ENCODE measurements at places on chromosomes 12 and 14. TPM values are rescaled to one million over a fixed set of nuclear protein-coding genes. Genes with fewer than 3 reads are reported as not detected.

GRCh38 chr12:99387661-99388060, 259.9 kb upstream of the GARIN6 start:
- no peak overlapping the region for H3K27ac ChIP-seq
- no peaks in the 10 kb centered on the region for H3K36me3 ChIP-seq
- no peaks in the 10 kb centered on the region for H3K4me1 ChIP-seq
- H3K4me3 ChIP-seq: no peak overlapping the region

DNA sequence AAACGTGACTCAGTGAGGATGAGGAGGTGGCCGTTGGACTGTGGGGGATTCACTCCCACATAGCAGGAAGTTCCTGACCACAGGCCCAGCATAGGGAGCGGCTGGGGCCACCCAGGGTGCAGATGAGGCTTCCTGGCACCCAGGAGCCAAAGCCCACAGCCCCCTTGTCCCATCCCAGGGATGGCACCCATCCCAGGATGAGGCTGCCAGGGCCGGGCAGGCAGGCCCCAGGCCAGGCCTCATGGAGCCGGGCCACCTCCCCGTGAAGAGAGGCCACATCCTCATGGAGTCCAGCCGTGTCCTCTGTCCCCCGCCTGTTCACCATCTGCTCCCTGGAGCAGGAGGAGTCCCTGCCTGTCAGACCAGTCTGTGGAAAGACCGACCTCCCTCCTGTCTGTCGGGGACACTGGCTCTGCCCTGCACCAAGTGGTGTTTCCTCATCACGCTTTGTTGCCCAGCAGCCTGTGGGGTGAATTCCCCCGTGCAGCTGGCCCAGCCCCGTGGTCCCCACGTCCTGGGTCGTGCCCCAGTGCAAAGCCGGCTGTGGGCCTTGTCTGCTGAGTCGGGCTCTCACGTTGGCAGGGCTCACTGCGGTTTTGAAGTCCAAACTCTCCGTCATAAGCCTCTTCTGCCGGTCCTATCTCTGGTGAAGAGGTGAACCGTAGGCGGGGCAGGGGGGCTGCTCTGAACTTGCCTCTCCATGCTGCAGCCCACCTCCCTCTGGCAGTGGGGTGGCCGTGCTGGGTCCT, 24.5 kb downstream of the MMP17 start:
- H3K4me3 ChIP-seq: no peak overlapping the region
- DNase-seq: no peak
- H3K27ac ChIP-seq: no peak overlapping the region
- H3K27me3 ChIP-seq: peaks cover 4% of the 10 kb centered on the region
- no peaks in the 10 kb centered on the region for H3K4me1 ChIP-seq

GRCh38 chr14:74155287-74155686, 70.5 kb downstream of the LIN52 start:
- DNase-seq: no peak
- H3K36me3 ChIP-seq: peaks cover 2% of the 10 kb centered on the region
- no peaks in the 10 kb centered on the region for H3K4me1 ChIP-seq
- H3K4me3 ChIP-seq: no peak overlapping the region
- no peaks in the 10 kb centered on the region for H3K27me3 ChIP-seq
- H3K27ac ChIP-seq: no peak overlapping the region

DNA sequence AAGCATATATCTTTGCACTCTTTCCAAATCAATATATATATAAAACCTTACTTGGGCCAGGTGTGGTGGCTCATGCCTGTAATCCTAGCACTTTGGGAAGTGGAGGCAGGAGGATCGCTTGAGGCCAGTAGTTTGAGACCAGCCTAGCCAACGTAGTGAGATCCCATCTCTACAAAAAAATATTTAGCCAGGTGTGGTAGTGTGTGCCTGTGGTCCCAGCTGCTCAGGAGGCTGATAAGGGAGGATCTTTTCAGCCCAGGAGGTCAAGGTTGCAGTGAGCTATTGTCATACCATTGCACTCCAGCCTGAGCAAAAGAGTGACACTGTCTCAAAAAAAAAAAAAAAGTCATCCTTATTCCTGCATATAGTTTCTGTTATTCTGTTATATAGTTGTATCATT, 14.4 kb downstream of the OS9 start:
- no peak overlapping the region for H3K27ac ChIP-seq
- no peak for DNase-seq
- peaks cover 56% of the 10 kb centered on the region for H3K36me3 ChIP-seq
- peaks cover 8% of the 10 kb centered on the region for H3K4me1 ChIP-seq
- no peaks in the 10 kb centered on the region for H3K27me3 ChIP-seq

- H3K4me1 ChIP-seq: peaks cover 13% of the 10 kb centered on the region
- H3K27me3 ChIP-seq: no peaks in the 10 kb centered on the region
- no peak for DNase-seq
- no peak overlapping the region for H3K4me3 ChIP-seq
- no peaks in the 10 kb centered on the region for H3K36me3 ChIP-seq
Observed at GRCh38 chr14:100554696-100555320, 32.4 kb downstream of the BEGAIN start.

- no peaks in the 10 kb centered on the region for H3K36me3 ChIP-seq
- H3K4me3 ChIP-seq: no peak overlapping the region
- no peak for DNase-seq
- H3K27me3 ChIP-seq: peaks cover 20% of the 10 kb centered on the region
- H3K4me1 ChIP-seq: no peaks in the 10 kb centered on the region
Observed at GRCh38 chr14:23910101-23910875, 43.3 kb upstream of the DHRS4 start.

HCAR1 gene
- total RNA-seq: 0.30 TPM

- no peak overlapping the region for H3K27ac ChIP-seq
- no peak overlapping the region for H3K4me3 ChIP-seq
- H3K36me3 ChIP-seq: no peaks in the 10 kb centered on the region
- DNase-seq: no peak
- H3K4me1 ChIP-seq: peaks cover 13% of the 10 kb centered on the region
- peaks cover 15% of the 10 kb centered on the region for H3K27me3 ChIP-seq
Observed at GRCh38 chr12:123928274-123928865, 44.3 kb downstream of the CCDC92 start.

- H3K36me3 ChIP-seq: no peaks in the 10 kb centered on the region
- DNase-seq: peak; percentile 13
- peaks cover 85% of the 10 kb centered on the region for H3K27me3 ChIP-seq
- H3K27ac ChIP-seq: no peak overlapping the region
- no peak overlapping the region for H3K4me3 ChIP-seq
- H3K4me1 ChIP-seq: peaks cover 12% of the 10 kb centered on the region
Observed at GRCh38 chr12:57628280-57629191, 4.5 kb downstream of the B4GALNT1 start.

- no peak for DNase-seq
- H3K36me3 ChIP-seq: no peaks in the 10 kb centered on the region
- no peak overlapping the region for H3K27ac ChIP-seq
- no peak overlapping the region for H3K4me3 ChIP-seq
- peaks cover 3% of the 10 kb centered on the region for H3K4me1 ChIP-seq
Observed at GRCh38 chr14:23514644-23514957, 37.0 kb downstream of the ZFHX2 start.

KLRF1 gene
- 0.48 TPM for total RNA-seq

DNA sequence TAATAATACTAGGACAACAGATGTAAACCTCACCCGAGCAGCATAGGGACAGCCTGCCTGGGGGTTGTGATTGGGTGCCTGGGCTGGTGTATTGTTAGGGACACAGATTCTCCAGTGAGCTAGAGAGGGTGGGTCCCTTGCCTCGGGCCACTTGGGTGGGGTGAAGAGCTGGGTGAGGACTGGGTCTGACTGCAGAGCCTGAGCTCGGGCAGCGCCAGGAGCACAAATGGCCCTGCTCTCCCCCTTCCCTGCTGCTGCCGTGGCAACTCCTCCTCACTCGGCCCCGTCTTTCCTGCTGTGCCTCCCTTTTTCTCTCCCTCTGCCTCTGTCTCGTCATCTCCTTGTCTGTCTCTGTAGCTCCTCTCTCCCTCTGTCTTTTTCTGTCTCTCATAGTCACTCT, 115.4 kb downstream of the GLT1D1 start:
- H3K27me3 ChIP-seq: peaks cover 3% of the 10 kb centered on the region
- DNase-seq: no peak
- H3K27ac ChIP-seq: no peak overlapping the region
- no peaks in the 10 kb centered on the region for H3K36me3 ChIP-seq

GRCh38 chr12:55001198-55001868, 16.8 kb upstream of the TESPA1 start:
- no peak for DNase-seq
- no peaks in the 10 kb centered on the region for H3K36me3 ChIP-seq
- no peak overlapping the region for H3K27ac ChIP-seq
- H3K4me1 ChIP-seq: peaks cover 4% of the 10 kb centered on the region
- no peak overlapping the region for H3K4me3 ChIP-seq
- H3K27me3 ChIP-seq: no peaks in the 10 kb centered on the region

C12orf50 gene
- total RNA-seq: not detected

DNA sequence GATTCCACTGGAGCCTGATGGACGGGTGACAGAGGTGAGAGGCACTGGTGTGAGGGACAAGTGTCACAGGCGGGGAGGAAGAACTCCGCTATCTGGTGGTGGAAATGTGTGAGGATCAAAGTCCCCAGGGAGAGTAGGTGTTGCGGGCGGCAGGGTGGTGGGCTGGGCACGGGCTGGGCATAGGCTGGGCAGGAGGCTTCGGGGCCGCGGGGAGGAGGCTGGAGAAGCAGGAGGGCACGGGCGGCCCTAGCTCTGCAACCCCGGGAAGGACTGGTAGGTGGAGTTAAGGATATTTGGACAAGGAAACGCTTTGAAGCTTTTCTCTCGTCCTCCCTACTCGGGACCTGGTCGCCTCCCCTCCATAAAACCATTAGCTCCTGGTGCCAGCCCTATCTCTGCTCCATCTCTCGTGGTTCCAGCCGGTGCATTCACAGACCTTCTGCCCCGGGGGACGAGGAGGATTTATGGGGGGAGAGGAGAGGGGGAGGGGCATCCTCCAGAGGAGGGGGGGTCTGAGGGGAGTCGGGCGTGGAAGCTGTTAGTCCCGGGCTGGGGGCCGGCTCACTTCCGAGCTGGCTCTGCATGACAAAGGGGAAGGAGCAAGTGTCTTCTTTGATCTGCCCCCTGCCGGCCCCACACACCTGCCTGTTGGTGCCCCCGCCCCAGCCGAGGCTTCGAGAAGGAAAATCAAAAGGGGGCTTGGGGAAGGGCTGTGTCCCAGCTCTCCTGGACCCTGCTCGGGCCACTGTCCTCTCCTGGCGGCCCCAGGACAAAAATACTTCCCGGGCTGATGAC, 504 bp downstream of the WNT5B start:
- H3K4me3 ChIP-seq: no peak overlapping the region
- no peaks in the 10 kb centered on the region for H3K36me3 ChIP-seq
- peaks cover 15% of the 10 kb centered on the region for H3K4me1 ChIP-seq
- no peak for DNase-seq
- H3K27me3 ChIP-seq: peaks cover 78% of the 10 kb centered on the region

PTCSC3 gene
- total RNA-seq: not detected

DNA sequence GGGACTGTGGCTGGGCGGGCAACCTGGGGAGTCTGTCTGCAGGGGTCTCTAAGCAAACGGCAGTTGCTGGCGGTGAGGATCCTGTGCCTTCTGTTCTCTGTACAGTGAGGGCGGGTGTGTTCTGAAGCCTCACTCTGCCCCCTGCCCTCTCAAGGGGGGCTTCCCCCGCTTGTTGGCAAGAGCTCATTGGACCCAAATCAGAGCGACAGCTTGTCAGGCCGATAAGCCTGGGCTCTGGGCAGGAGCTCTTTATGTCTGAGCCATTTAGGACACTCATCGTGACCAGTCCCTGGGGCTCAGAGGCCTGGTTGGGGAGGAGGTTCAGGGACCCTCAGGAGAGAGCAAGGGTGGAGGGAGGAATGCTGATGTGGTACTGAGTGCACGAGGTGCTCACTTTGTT, 136.0 kb downstream of the TSPAN9 start:
- H3K4me1 ChIP-seq: no peaks in the 10 kb centered on the region
- no peak for DNase-seq
- no peak overlapping the region for H3K27ac ChIP-seq
- no peaks in the 10 kb centered on the region for H3K27me3 ChIP-seq

GRCh38 chr14:100438678-100439592, 115.8 kb downstream of the SLC25A47 start:
- H3K4me3 ChIP-seq: no peak overlapping the region
- H3K4me1 ChIP-seq: peaks cover 35% of the 10 kb centered on the region
- no peak overlapping the region for H3K27ac ChIP-seq
- no peaks in the 10 kb centered on the region for H3K27me3 ChIP-seq

DNA sequence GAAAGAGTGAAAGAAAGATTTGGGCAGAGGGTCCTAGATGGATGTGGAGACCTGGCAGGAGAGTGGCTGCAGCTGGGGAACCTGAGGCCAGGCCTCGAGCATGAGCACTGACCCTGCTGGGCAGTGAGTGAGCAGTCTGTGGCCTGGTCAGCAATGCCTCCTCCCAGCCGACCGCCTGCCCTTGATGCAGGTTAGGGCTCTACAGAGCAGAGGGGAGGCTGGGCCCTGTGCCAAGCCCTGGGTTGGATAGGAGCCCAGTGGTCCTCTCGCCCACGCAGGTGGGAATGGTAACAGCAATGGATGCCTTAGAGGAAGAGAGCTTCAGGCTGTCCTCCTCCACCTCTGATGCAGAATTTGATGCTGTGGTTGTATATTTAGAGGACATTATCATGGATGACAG, 59.8 kb downstream of the RAB35 start:
- DNase-seq: no peak
- no peak overlapping the region for H3K27ac ChIP-seq
- no peak overlapping the region for H3K4me3 ChIP-seq
- H3K36me3 ChIP-seq: peaks cover 4% of the 10 kb centered on the region
- H3K27me3 ChIP-seq: no peaks in the 10 kb centered on the region
- peaks cover 9% of the 10 kb centered on the region for H3K4me1 ChIP-seq

DTD2 gene
- 12.8 TPM for total RNA-seq

IFNG-AS1 gene
- total RNA-seq: 0.40 TPM

GRCh38 chr12:110818511-110818910, 28.3 kb upstream of the CCDC63 start:
- no peaks in the 10 kb centered on the region for H3K4me1 ChIP-seq
- DNase-seq: no peak

DNA sequence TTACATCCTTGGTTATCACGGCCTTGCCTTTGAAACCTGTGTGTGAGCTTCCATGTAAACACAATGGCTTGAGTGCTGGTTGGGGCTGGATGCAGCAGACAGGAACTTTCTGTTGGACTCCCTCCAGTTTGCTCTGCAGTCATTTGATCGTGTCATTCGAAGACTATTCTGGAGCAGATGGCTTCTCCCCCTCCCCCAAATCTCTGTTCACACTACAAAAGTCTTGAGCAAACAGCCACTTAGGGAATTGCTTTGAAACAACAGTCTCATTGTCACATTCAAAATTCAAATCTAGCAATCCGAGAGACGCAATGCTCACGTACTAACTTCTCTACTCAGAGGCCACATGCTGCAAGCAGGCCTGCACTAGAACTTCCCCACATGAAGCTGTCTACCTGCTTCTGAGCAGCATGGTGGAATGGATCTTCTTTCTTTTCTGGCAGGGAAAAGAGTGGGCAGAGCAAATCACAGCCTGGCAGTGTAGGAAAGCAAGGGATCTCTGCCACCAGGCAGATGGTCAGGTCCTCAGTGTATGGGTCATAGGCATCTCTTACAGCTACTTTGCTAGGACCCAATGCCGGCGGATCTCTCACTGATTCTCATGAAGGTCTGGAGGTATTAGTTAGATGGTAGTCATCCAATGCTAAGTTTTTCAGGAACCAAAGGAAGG, 214.2 kb downstream of the PPM1H start:
- no peak for DNase-seq
- H3K4me3 ChIP-seq: no peak overlapping the region
- no peaks in the 10 kb centered on the region for H3K36me3 ChIP-seq
- H3K27ac ChIP-seq: no peak overlapping the region
